ENCODE measurements at places on chromosomes 11 and 22.

GRCh38 chr22:37329238-37330140 is 47.2 kb downstream of the CYTH4 start:
- DNase-seq: peak; percentile 37

- DNase-seq: no peak
These were observed 64.8 kb downstream of the STIM1 start for GRCh38 chr11:3920148-3920852.

DNA sequence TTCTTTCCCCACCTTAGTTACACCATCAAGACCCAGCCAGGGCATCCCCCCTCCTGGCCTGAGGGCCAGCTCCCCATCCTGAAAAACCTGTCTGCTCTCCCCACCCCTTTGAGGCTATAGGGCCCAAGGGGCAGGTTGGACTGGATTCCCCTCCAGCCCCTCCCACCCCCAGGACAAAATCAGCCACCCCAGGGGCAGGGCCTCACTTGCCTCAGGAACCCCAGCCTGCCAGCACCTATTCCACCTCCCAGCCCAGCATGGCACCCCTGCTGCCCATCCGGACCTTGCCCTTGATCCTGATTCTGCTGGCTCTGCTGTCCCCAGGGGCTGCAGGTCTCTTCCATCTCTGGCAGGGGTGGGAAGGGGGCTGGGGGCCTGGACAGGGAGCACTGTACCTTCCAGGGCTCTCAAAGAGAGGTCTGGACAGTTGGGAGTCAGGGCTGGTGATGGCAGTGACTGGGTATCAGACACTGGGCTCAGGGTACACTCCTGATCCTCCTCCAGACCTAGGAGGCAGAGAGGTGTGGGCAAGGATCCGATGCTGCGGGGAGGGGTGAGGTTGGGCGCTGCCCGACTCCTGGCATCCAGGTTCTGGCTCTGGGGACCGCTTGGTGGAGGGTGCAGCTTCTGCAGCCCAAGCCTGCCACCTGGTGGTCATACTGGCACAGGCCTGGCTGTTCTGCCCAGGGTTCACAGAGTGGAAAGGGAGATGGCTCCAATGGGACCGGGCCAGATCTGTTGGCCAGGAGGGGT is at the start of gene UPK2:
TSS of gene UPK2 (plus strand) at position 205 of the 753 bp plus-strand sequence. CDS start at position 258, 53 bp downstream.
- peak; percentile 93 for DNase-seq

- peak; percentile 84 for DNase-seq
These were observed 11.4 kb downstream of the BCL9L start for GRCh38 chr11:118914178-118914918.

DNA sequence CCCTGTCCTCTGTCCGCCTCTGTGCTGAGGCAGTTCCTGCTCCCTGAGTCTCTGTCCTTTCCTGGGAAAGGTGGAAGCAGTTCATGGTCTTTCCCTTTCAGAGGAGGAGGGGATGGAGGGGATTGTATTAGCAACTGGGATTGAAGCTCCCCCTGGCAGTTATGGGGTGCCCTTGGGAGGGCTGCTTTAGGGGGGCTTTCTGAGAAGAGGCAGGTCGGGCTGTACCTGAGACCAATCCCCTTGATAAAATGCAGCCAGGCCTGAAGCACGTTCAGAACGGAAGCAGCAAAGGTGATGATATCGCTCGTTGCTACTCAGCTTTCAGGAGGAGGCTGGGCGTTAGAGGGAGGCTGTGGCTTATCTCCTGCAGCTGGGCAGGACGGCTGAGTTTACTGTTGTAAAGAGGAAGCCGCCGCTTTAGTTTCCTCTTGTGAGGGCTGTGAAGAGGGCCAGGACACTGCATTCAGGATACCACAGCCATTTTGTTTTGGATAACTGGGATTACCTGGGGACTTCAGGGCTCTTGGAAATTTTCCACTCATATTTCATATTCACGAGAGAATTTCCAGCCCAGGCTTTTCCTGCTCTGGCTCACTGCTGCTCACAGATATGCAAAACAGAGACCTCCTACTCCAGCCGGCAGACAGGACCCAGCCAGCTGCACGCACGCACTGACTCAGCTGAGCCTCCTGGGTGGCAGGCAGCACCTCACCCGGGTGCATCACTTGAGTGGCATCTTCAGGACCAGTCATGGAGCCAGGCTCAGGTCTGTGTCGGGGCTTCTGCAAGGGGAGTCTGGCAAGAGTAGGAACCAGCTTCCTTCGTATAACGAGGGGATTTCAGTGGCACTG is 798 bp downstream of the AMPD3 start:
- DNase-seq: peak; percentile 72

DNA sequence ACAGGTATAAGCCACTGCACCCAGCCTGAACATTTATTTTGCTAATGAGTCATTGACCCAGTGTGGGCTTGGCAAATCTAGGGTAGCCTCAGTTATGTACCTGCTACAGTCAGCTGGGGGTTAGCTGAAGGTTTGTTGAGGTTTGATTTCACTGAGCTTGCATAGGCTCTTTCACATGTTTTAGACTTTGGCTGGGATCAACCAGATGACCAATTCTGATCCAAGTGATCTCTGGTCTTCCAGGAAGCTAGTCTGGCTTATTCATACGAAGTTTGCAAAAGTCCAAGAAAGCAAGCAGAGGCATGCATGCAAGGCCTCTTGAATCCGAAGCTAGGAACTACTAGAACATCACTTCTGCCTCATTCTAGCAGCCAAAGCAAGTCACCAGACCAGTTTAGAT is 21.0 kb downstream of the SERPING1 start:
- no peak for DNase-seq

- DNase-seq: no peak
These were observed 216.5 kb downstream of the DYNC2H1 start for GRCh38 chr11:103325686-103326069.

- DNase-seq: no peak
These were observed 80.0 kb upstream of the TIMP3 start for GRCh38 chr22:32721328-32722180.

- peak; percentile 29 for DNase-seq
These were observed 4.2 kb upstream of the SYT8 start for GRCh38 chr11:1830322-1831223.

- DNase-seq: no peak
These were observed 72.7 kb downstream of the SIK2 start for GRCh38 chr11:111674941-111675340.
